ENCODE measurements at places on chromosomes 1 and 21.

DNA sequence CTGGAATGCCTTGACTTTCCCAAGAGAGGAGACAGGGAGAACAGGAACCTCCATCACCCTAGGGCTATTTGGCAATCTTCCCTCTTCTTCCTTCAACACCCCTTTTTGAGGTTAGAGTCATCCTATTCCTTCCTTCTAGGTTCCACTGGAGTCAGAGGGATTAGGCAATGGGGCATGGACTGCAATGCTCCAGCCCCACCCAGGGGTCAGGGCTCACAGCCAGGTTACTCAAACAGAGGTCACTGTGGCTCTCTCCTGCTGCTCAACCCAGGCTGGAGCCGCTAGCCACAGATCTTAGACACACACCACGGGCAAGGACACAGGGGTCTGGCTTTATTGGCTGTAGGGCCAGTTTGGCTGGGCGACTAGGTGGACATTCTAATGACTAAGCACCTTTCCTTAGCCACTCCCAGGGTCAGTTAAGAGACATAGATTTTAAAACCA is 145.5 kb upstream of the NRIP1 start:
- peak; percentile 87 for DNase-seq

GRCh38 chr1:113456967-113457366 is 66.7 kb downstream of the MAGI3 start:
- no peak for DNase-seq

GRCh38 chr1:221925947-221926346 is 184.1 kb upstream of the DUSP10 start:
- DNase-seq, result no peak

GRCh38 chr1:179714159-179714558 is 28.9 kb upstream of the FAM163A start:
- no peak for DNase-seq

DNA sequence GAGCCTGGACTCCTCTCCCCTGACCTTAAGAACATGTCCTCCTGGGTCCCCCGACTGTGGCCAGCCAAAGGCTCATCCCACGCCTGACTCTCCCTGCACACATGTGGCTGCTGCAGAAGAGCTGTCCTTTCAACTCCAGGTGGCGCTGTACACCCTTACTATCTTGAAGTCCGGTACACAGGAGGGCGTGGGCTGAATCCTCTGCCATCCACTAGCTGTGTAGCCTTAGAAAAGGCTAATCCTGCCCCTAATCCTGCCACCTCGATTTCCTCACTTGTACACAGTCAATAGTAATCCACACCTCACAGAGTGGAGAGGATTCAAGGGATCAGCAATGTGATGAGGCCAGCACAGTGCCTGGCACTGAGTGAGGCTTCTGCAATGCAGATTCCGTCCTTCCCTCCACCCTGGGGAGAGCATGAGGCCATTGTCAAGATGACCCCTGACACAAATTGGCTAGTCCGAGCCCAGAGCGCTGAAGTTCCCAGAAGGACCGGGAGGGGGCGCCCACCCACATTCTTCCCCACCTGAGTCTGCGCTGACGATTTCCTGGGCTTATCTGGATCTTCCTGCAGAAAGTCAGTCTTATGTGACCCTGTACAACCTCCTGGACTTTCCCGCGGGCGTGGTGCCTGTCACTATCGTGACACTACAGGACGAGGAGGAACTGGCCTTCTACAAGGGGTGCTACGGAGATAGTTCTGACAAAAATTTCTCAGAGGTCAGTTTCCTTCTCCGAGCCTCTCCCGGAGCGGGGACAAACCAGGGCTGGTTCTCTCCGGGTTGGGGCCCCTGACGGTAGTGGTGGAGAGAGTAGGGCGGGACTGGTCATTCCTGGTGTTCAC is 47.1 kb upstream of the DMBX1 start:
- DNase-seq, result peak; percentile 87

GRCh38 chr1:190619724-190620123 is 142.1 kb upstream of the BRINP3 start:
- DNase-seq, result no peak

- no peak for DNase-seq
These were observed 19.3 kb downstream of the TRMT13 start for GRCh38 chr1:100152271-100152670.

DNA sequence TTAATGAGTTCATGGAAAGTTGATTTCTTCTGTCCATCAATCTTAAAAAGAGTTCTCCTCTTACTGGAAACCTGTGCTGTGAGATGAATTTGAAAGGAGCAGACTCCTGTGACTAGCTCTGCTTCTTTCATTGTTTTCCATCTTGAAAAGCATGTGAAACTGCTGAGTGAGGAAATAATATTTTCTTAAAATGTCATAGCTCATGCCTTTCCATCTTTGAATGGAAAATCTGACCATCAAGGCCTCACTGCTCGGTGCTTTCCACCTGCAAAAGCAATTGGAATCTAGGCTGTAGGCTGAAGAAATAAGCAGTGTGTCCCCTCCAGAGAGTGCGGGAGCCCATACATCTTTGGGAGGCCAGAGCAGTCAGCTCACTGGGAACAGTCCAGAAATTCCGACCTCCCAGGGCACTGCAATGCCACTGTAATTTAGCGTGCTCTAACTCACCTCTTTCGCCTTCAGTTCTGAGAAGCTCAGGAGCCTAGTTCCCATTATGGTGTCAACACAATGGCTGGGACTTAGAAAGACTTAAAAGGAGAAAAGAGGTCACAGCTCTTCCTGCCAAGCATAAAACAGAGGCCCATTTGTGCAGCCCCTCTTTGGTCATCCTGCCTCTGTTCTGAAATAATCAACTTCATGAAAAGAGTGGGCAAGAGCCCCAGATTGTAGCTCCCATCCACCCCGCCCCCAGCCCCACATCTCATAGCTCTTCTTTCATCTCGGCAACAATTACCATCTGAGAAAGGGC is 50.4 kb upstream of the F3 start:
- DNase-seq, result no peak

DNA sequence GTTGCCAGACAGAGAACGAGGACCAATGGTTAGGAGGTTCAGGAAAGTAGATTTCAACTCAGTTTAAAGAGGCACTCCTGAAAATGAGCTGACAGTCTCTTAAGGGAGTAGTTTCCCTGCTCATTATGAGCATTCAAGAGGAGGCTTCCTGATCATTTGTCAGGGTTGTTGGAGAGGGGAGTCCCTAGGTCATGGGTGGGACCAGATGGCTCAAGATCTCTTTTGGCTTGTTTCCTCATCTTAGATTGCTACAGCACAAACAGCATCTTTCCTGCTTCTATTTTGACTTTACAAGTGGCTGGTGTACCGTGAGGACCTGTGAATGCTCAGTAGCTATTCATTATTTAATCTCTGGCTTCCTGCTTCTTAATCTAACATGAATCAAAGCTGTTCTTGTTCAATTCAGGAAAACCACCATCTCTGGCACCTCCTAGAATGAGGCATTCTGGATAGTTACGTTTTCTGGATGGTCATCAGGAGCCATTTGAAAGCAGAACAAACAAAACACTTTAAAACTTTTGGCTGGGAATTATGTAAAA is 47.6 kb downstream of the PEX14 start:
- DNase-seq, result no peak

GRCh38 chr1:148372731-148373130 is 110.4 kb downstream of the PPIAL4G start:
- no peak for DNase-seq

GRCh38 chr1:87950369-87950768 is 621.7 kb downstream of the LMO4 start:
- DNase-seq, result no peak

GRCh38 chr1:67629370-67630075 is 55.5 kb upstream of the GADD45A start:
- DNase-seq, result no peak

DNA sequence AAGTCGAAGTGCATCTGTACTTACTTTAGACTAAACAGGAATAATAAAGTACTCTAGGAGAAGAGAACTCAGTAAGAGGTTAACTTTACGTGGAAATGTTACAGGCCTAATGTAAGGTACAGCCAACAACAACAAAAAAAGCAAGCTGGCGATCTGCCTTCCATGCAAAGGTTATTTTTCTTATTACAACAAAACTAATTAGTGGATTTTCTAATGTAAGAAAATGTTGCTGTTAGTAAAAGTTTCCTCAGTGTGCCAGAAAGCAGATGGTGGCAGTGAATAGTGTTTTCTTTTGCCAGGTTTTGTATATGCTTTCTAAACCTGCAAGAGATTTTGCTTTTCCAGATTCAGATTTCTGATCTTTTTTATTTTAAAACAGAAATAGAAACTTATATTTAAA is 179.2 kb downstream of the NFIA start:
- no peak for DNase-seq

- DNase-seq, result no peak
These were observed 15.0 kb downstream of the SMYD2 start for GRCh38 chr1:214295934-214296333.

DNA sequence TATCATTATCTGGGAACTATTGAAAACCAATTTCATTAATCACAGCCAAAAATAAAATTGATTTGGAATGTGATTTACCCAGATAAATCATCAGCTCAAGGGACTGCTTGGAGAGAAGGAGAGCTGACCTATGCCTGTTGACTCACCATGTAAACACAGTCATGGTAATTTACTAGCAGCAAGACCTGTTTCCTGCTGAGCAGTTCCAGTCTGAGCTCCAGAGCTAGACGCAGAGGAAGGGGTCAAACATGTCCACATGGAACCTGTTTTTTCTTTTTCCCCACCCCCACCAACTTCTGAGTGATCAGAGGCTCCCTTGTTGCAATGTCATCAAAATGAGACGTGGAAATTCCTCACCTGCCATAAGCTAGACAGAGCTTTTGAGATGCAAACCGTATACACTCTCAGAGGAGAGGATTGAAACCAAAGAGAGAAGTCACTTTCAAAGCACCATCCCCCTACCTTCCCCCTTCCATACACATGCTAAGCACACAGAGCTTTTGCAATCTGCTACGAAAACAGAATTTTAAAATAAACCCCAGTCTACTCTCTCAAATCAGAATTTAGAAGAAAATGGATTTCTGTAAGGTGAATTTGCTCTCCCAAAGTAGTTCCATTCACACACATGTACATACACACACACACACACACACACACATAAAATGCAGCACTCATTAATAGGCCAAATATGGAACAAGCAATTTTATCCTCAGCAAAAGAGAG is 55.9 kb upstream of the PTGFRN start:
- DNase-seq, result no peak

- no peak for DNase-seq
These were observed 364.8 kb upstream of the SGIP1 start for GRCh38 chr1:66168948-66169671.

DNA sequence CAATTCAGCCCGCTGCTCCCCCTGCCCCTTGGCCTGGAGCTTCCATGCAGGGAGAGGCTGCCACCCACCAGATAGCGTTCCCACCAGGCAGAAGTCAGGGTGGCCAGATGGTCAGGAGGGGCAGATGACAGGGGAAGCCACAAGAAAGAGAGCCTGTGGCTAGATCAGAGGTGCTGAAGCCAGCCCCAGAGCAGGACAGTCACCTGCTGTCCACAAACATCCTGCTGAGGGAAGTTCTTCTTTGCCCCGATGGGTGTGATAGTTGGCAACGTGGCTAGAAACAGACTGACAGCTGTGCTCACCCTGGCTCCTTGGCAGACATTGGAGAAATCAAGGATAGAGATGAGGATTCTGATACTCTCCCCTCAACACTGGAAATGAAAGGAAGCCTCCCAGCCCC is 27.2 kb upstream of the SRP9 start:
- no peak for DNase-seq
